ENCODE measurements at places on chromosomes 2 and 18. TPM values are rescaled to one million over a fixed set of nuclear protein-coding genes. Genes with fewer than 3 reads are reported as not detected.
A peak's percentile ranks its signal among the peaks of the same experiment; 100 is the strongest.

DNA sequence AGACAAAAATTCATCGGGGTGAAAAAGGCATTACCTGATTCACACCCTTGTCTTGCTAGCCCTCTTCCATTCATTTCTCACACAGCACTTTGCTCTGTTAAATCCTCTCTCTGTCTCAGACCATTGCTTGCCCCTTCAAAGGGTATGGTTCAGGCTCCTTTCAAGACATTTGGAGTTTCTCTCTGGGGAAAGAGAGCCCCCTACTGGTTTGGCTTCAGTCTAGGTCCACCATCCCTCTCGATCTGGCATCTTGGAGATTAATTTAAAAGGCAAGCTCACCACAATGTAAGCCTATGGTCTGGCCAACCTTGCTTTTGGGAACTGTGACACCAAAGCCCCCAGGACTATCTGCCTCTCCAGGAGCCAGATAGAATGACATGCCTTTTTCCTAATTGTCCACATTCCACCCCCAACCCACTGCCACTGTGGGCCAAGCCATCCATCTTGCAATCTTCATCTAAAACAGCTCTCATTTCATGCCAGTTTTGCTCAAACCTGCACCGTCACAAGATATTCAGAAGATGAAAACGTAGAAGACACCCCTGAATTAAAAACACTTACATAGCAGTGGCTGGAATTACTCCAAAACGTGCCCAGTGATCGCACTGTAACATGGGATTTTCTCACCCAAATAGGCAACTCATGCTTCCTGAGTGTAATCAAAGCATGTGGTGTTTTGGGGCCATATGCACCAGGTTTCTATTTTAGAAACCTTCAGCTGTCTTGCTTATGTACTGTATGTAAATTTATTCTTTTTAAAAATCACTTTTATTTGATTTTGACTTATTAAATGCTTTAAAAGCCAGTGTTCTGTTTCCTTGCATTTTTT lies 93.9 kb downstream of the FARSB start:
- DNase-seq, result no peak

FHOD3 gene
- 30.8 TPM for polyA plus RNA-seq

ANO7 gene
- 0.83 TPM for polyA plus RNA-seq

DNA sequence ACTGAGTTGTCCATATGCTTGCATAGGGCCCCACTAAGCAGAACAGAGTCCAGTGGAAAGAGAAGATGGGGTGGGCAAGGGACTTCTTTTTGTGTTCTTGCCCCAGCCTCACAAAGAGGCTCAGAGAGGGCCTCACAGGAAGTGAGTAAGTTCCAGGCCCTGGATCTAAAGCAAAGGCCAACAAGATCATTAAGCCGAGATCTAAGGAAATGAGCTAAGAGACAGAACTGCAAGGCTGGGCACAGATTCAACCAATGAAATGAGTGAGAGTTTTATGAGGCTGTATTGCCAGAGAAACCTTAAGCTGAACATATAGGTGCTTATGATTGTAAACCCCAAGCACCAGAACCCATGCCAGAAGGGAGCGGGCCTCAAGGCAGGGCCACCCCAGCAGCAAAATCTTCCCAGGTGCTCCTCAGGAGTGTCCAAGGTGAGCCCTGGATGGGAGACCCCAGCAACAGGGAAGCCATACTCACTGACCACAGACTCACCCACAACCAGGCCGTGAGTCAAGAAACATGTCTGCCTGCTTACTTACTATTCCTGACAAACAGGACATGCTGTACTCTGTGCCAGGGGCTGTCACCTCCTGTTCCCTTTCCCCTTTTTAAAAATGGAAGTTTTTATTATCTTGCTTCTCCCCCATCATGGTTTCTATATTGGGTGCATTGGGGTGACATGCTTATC lies 40.2 kb downstream of the SLC14A1 start:
- no peak for DNase-seq

- DNase-seq, result no peak
Observed at GRCh38 chr2:222380456-222380855, 43.9 kb upstream of the SGPP2 start.

CDH7 gene
- 0.51 TPM for polyA plus RNA-seq

- no peak for DNase-seq
Observed at GRCh38 chr2:207122651-207123334, 43.0 kb downstream of the KLF7 start.

DIPK1C gene
- polyA plus RNA-seq, result 12.8 TPM

DNA sequence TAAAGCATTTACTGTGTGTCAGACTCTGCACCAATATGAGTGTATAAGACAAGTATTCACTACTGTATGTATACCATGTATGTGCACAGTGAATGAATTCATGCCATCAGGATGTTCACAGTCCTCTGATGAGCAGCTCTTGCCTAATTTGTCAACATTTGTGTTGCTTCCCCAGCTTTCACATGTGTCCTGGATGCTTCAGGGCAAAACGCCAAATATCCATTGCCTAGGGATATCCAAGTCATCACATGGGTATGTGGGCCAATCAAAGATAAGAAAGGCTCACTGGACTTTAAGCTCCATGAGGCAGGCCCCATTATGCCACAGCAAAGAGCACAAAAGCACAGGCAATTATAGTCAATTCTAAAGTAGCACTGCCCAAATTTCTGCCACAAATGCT lies 134.2 kb upstream of the CHAC2 start:
- DNase-seq, result no peak

GRCh38 chr18:50630895-50631294 lies 71.0 kb downstream of the MAPK4 start:
- no peak for DNase-seq

- no peak for DNase-seq
Observed at GRCh38 chr18:77087393-77088141, 45.0 kb downstream of the MBP start.

DNA sequence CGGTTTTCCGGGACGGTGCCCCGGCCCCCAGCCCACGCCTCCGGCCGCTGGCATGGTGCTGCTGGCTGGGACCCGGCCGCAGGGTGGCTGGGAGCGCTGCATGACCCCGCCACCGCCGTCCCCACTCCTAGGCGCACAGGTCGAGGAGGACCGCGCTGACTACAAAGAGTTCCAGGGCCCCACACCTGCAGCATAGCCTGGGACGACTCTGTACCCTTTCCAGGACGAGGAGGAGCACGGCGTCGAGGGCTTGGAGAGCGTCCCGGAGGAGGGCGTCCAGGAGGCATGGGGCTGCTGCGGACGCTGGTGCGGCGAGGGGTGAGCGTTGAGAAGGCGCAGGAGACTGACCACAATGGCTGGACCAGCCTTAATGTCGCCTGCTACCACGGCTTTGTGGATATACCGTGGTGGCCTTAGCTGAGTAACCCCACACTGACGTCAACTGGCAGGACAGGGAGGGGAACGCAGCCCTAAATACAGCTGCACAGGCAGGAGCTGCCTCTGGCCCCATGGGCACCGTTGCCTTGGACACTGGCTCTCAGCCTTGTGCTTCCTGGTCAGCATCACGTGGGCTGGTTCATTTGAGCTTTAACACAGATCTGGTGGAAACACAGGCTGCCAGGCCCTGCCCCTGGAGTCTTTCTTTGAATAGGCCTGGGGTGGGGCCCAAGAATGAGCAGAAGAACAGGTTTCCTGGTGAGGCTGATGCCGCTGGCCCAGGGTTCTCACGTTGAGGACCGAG lies 40.9 kb upstream of the TRIM43B start:
- no peak for DNase-seq

- no peak for DNase-seq
Observed at GRCh38 chr2:86298411-86299390, 38.7 kb downstream of the REEP1 start.

C18orf54 gene
- 9.1 TPM for polyA plus RNA-seq

DNA sequence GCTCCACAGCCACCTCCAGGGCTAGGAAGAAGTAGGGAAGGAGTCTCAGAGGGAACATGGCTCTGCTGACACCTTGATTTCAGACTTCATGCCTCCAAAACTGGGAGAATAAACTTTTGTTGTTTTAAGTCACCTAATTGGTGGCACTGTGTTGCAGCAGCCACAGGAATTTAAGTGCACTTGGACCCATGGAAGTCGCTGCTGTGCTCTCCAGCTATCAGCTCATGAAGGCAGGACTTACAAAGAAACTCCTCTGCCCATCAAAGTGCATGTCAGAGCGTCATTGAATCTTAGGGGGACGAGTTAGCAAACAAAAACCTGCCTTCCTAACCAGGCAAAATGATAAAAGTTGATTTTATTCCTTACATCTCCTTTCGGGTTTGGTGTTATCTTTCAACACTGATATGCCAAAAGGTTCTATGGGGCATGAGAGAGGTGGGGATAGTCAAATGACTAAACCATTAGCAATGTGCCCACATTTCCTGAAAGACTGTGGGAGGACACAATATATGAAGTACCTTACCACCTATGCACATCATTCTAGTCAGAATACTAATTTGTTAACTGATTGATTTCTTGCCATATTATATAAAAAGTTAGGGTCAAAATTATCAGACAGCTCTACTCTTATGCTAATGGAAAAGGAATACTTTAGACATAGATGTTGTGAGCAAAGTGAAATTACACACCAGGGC lies 235.8 kb upstream of the TNP1 start:
- no peak for DNase-seq

DNA sequence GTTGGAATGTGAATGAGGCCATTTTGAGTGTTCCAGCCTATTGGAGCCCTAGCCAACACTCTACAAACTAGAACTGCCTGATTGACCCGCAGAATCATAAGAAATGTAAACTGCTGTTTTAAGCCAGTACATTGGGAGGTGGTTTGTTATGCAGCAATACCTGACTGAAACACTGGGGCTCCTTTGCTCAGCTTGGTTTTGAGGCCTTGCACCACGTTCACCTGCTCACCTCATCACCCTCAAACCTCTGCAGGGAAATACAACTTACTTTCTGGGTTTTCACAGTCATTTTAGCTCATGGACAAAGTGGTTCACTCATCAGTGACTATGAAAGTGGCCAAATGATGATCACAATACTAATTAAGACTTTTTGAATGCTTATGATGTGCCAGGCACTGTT lies 10.9 kb upstream of the DARS1 start:
- DNase-seq, result no peak

GRCh38 chr2:64606479-64607363 lies 47.0 kb downstream of the SERTAD2 start:
- peak; percentile 90 for DNase-seq

GDF7 gene
- 0.66 TPM for polyA plus RNA-seq

DNA sequence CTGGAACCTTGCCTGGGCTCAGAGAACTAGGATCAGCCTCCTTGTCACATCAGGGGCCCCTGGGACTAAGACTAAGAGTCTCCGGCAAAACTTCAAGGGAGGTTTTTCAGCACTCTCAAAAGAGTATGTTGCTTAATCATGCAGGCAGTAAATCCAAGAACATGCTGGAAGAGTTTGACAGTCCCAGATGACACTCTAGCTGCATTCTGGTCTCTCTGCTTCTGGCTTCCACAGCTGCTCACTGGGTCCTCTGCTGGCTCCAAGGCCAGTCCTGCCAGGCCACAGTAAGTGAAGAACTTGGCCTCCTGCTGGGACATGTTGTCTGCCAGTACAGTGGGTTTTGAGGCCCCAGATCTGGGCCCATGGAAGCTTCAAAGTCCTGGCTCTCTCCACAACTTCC lies 45.2 kb upstream of the IL1RL1 start:
- no peak for DNase-seq

DNA sequence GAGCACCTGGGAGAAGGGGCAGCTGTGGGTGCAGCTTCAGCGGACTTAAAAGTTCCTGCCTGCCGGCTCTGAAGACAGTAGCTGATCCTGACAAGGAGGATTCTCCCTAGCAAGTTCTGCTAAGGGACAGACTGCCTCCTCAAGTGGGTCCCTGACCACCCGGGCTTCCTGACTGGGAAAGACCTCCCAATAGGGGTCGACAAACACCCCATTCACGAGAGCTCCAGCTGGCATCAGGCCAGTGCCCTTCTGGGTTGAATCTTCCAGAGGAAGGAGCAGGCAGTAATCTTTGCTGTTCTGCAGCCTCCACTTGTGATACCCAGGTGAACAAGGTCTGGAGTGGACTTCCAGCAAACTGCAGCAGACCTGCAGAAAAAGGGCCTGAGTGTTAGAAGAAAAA lies 632.9 kb downstream of the CCDC85A start:
- DNase-seq, result no peak

LYG1 gene
- 2.8 TPM for polyA plus RNA-seq

DNA sequence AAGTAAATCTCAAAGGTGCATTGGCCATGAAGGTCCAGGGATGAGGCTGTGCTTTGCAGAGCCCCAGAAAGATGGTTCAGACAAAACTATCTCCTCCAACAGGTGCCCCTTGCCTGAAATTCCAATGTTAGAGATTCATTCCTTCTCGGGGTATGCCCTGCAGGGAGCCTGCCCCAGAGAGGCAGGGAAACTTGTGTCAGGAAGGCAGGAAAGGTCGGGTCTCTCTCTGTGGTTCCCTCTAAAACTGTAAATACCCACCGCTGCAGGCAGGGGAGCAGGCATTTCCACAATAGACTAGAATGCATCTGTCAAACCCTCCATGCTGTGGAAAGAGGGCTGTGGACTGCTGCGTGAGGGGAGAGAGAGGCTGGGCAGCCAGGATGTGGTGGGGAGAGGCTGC lies 207.8 kb upstream of the SMAD2 start:
- DNase-seq, result no peak

- DNase-seq, result no peak
Observed at GRCh38 chr2:239690651-239691631, 290.1 kb upstream of the HDAC4 start.

- DNase-seq, result no peak
Observed at GRCh38 chr2:26770986-26771586, 7.0 kb downstream of the SLC35F6 start.

DNA sequence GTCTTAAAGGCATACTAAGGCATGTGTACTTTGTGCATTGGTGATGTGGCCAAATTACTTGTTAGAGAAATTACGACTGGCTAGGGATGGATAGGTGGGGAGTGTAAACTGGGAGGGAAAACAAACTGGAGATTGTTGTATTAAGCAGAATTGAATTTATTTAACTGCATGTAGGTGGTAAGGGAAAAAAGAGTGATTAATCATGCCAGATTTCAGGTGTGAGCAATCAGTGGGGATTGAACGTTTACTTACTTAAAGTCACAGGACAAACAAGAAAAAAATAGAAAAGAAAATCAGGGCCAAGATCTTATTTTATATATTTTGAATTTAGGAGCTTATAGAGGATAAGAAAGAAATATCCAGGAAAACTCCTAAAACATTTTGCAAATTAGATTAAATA lies 88.6 kb downstream of the GULP1 start:
- no peak for DNase-seq

DNA sequence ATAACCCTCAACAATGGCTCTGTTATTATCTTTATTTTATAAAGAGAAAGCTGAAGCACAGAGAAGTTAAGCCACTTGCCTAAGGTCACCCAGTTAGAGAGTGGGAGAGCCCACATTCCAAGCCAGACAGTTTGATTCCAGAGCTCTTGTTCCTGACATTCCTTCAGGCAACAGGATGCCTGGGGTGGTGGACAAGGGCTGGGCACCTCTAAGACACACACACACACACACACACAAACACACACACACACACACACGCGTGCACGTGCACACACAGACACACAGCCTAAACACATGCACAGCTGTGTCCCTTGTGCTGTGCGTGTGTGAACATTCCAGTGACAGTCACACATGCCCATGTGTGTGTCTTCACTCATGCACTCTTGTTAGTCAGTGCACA lies 26.4 kb downstream of the CELF4 start:
- no peak for DNase-seq
